ENCODE measurements at places on chromosomes 12 and 14. TPM values are rescaled to one million over a fixed set of nuclear protein-coding genes. Genes with fewer than 3 reads are reported as not detected.

The KRT2 gene
- polyA plus RNA-seq: not detected

The DNAI7 gene
- polyA plus RNA-seq: 7.2 TPM

The CIROP gene
- polyA plus RNA-seq: not detected

The AEBP2 gene
- polyA plus RNA-seq: 65.8 TPM

The NEDD1 gene
- 29.3 TPM for polyA plus RNA-seq

The ADAM21 gene
- polyA plus RNA-seq: 0.43 TPM

The PLEKHG7 gene
- 0.61 TPM for polyA plus RNA-seq

The RFX4 gene
- 0.12 TPM for polyA plus RNA-seq

Measured in right renal pelvis (tissue), 4 donors.